Dermis microvascular lymphatic vessel endothelial cell (primary cell): ENCODE measurements at places on chromosomes 1 and 21. TPM values are rescaled to one million over a fixed set of nuclear protein-coding genes. Genes with fewer than 3 reads are reported as not detected.

DNA sequence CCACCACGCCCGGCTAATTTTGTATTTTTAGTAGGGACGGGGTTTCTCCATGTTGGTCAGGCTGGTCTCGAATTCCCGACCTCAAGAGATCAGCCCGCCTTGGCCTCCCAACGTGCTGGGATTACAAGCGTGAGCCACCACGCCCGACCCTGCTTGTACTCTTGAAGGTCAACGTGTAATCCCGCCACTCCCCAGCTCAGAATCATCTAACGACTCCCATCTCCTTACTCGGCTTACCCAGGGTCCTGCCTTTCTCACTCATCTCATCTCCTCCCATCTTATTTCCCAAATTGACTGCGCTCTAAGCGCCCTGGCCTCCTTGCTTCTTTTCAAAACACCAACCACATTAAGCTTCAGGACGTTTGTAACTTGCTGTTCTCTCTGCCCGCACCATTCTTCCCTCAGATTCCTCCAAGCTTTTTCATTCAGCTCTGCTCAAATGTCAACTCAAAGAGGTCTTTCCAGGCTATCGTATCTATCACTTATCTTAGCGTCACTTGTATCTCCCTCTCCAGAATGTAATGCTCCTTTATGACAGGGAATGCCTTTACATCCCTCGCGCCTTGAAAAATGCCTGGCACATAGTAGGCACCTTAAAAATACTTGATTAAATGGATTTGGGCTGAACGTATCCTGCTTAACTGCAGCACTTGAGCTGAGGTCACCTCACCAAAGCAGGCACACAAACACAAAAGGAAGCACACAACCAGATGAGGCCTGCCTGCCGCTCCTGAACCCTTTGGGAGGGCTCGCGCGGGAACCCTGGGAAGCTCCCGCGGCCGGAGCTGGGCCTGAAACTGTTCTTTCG is 1.4 kb upstream of the USP1 start:
- no peak for DNase-seq

GRCh38 chr1:82689217-82689616 is 888.5 kb downstream of the ADGRL2 start:
- DNase-seq, result no peak

GRCh38 chr1:239814306-239814881 is 277.3 kb upstream of the FMN2 start:
- peak; percentile 21 for DNase-seq

DNA sequence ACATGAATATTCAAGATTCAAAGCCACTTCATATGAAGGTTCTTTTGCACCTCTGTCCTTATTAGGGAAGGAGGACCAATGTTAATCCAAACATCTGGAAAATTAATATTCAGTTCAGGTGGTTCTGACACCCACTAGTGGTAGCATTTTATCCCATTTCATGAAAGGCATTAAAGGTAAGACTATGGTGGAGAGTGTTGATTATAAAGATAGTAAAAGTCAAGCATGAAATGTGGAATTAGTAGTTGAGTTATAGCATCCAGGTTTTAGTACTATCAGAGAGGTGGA is 17.5 kb upstream of the YTHDF2 start:
- DNase-seq, result no peak

GRCh38 chr1:205504311-205505075 is at the start of gene CDK18:
Gene CDK18, plus strand, starts transcription at chr1:205504669. Its CDS starts 18,499 bp downstream, at chr1:205523168.
- no peak for DNase-seq

DNA sequence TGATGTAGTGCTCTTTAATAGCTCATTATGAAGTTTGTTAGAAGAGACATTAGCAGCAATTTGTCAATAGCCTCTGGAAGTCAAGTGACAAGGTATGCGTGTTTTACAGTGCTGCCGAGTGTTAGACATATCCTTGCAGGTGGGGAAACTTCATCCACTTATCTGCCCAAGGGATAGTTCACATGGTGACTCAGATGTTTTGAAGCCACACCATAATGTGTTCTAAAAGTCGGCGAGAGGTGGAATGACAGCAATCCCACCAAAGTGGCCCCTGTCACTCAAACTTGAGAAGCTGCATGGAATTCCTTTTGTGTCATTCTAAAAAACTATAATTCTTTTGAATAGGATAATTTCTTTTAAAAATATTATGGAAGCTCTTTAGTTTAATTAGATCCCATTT is 98.1 kb downstream of the RUNX1 start:
- DNase-seq, result no peak

DNA sequence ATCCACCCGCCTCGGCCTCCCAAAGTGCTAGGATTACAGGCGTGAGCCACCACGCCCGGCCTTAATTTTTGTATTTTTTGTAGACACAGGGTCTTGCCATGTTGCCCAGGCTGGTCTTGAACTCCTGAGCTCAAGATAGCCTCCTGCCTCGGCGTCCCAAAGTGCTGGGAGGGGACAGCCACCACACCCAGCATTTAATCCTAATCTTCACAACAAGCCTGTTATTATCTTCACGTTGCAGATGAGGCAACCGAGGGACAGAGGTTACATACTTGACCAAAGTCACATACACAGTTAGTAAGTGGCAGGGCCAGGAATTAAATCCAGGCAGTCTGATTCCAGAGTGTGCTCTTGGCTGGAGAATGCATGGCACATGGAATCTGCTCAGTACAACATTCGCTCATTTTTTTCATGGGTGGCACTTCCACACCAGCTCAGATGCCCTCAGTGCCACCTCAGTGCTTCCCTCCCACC is 4.8 kb upstream of the GPR37L1 start:
- DNase-seq, result no peak

GRCh38 chr1:40974945-40975344 is 4.6 kb upstream of the CTPS1 start:
- no peak for DNase-seq

- no peak for DNase-seq
Observed at GRCh38 chr1:23239638-23240295, 22.5 kb upstream of the HTR1D start.

DNA sequence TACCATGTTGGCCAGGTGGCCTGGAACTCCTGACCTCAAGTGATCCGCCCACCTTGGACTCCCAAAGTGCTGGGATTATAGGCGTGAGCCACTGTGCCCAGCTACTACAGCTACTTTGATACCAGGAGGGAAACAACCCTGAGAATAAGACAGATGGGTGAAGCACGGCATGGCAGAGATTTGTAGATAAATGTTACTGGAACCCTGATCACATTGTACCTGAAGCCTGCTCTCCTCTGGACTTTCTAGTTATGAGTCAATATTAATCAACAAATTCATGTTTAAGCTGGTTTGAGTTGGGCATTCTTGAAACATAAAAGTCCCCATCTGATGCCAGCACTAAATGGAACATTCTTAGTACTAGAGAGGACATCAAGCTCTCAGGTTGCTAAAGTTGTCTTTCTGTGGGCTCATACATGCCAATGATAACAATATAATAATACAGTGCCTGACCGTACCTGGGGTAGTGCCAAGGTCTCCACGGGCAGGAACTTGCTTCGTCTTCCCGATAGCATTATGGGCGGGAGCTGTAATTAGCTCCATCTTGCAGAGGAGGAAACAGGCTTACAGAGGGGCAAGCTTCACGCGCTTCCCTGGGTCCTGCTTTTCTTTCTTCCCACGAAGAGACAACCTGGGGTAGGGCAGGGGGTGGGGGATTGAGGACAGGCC is 30.7 kb upstream of the SLC19A1 start:
- no peak for DNase-seq

- DNase-seq, result no peak
Observed at GRCh38 chr1:13539683-13540082, 25.9 kb upstream of the LRRC38 start.

DNA sequence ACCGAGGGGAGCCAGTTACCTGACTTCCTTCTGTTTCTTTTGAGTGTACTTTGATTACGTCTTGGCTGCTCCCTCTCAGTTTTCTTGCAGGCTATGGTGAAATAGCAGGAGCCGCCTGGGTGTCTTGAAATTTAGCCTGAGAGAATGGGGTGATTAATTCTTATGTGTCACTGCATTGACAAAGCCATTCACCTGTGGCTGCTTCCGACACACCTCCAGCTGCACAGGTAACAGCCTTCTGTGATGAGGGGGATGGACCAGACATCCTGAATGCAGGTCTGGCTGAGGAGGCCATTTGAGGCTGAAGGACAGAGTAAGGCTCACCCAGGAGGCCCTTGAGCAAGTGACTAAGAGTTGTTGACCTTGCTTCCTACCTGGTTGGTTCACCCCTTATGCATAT is 16.5 kb downstream of the CACNA1E start:
- DNase-seq, result no peak

GRCh38 chr1:55143684-55144083 is 71.5 kb downstream of the USP24 start:
- no peak for DNase-seq

DNA sequence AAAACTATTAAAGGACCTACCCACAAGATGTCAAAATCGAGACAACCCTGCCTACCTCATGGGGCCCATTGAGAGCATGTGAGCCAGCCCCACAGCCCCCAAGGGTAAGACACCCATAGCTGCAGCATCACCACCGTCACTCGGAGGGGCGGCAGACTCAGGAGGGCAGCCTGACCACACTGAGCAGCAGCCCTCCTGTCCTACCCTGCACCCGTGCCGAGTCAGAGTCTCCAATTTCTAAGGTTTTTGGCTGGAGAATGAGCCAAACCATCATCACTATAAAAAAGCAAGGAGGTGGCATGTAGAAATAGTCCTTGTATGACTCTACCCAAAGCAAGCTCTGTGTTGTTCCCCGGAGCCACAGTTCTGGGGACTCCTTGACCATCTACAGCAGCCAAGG is 94.7 kb downstream of the SSBP3 start:
- no peak for DNase-seq

DNA sequence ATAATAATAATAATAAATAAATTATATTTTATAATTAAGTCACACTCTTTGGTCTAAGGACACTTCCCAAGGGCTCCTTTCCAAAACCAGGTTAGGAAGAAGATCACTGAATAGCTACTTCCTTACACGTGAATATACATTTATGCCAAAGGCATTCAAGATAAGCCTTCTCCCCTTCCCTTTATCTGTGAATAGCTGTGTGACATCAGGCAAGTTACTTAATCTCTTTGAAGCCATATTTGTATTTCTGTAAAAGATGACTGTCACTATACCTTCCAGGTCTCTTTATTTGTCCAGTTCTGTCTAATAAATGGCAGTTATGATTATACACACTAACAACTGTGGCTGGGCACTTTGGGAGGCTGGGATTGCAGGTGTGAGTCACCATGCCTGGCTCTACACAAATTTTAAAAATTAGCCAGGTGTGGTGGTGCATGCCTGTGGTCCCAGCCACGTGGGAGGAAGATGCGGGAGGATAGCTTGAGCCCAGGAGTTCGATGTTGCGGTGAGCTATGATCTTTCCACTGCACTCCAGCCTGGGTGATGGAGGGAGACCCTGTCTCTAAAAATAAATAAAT is 5.5 kb upstream of the RNF11 start:
- no peak for DNase-seq

DNA sequence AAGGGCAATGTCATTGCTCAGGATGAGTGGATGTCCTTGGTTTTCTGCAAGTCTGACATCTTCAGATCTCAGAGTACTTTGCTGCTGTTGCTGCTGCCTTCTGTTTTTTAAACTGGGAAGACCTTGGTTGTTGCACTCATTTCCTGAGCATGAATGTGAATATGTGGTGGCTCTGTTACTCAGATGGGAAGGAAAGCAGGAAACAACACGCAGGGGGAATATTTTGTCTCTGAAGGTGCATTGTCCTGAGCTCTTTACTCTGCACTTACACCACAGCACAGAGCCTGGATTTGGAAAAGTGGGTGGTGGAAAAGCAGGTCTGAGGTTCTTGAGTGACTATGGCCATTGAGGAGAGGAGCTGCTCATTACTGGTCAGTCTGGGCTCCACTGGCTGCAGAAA is 36.3 kb downstream of the PTGFRN start:
- DNase-seq, result peak; percentile 20

- no peak for DNase-seq
Observed at GRCh38 chr1:225899044-225899925, 10.3 kb upstream of the LEFTY1 start.

DNA sequence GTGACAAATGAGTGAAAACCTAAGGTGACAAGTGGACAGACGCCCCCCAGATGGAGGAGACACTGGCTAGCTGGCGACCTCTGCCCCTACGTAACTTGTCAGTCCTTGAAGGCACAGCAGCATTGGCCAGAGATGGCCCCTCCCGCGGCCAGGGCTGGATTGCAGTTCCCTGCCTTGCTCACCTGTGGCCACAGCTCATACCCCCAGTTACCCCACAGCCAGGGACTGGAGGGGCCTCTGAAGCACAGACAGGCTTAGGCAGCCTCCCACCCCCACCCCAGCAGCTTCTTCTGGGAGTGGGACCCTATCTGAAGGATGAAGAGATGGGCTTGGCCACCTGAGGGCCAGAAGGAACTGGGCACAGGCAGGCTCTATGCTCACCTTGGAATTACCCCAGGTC is 3.7 kb downstream of the HES3 start:
- no peak for DNase-seq

DNA sequence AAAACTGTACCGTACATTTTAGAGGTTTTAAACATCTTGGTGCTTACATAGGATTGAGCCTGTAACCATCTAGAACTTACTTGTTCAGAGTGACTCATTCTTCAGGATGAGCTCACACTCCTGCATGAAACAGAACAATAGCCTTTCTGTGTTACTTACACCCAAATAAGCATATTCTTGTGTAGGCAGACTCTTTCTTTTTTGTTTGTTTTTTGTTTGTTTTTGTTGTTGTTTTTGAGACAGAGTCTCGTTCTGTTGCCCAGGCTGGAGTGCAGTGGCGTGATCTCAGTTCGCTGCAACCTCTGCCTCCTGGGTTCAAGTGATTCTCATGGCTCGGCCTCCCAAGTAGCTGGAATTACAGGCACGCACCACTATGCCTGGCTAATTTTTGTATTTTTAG is 3.8 kb upstream of the CA6 start:
- DNase-seq, result no peak

GRCh38 chr1:224736619-224737352 is 120.7 kb downstream of the CNIH3 start:
- DNase-seq, result no peak

GRCh38 chr21:23799376-23799775 is 1807.9 kb downstream of the MRPL39 start:
- DNase-seq, result no peak

SNRPE gene
- total RNA-seq, result 55.8 and 70.0 TPM in 2 replicates

PCAT6 gene
- 0.13 and 0.25 TPM in 2 replicates for total RNA-seq

SPATA45 gene
- not detected in 2 replicates for total RNA-seq

FCN3 gene
- total RNA-seq, result not detected in 2 replicates

CELSR2 gene
- total RNA-seq, result 0.51 and 0.89 TPM in 2 replicates
